ENCODE measurements at places on chromosomes 6 and 20.

GRCh38 chr6:63389191-63389844 lies 69.5 kb upstream of the LGSN start:
- H3K27me3 ChIP-seq: no peaks in the 10 kb centered on the region
- H3K27ac ChIP-seq: no peak overlapping the region
- H3K4me3 ChIP-seq: no peak overlapping the region
- DNase-seq: no peak
- H3K36me3 ChIP-seq: no peaks in the 10 kb centered on the region
- H3K4me1 ChIP-seq: no peaks in the 10 kb centered on the region

GRCh38 chr20:47785311-47785853 lies at the start of gene SULF2:
Gene SULF2 (minus strand): TSS chr20:47785481. CDS start chr20:47757363, 28,118 bp downstream.
- H3K36me3 ChIP-seq: no peaks in the 10 kb centered on the region
- H3K4me3 ChIP-seq: peak within 1 kb of the TSS; percentile 82
- H3K4me1 ChIP-seq: peaks cover 12% of the 10 kb centered on the region
- no peak within 1 kb of the TSS for H3K27ac ChIP-seq
- peaks cover 48% of the 10 kb centered on the region for H3K27me3 ChIP-seq
- DNase-seq: peak; percentile 61

- no peak for DNase-seq
- H3K36me3 ChIP-seq: no peaks in the 10 kb centered on the region
- 0 out of 2 replicates have a peak overlapping the region, but pooled peaks have one; percentile 55 for H3K27ac ChIP-seq
- H3K4me1 ChIP-seq: no peaks in the 10 kb centered on the region
Measured at GRCh38 chr20:63619505-63619904, 7.4 kb downstream of the GMEB2 start.

DNA sequence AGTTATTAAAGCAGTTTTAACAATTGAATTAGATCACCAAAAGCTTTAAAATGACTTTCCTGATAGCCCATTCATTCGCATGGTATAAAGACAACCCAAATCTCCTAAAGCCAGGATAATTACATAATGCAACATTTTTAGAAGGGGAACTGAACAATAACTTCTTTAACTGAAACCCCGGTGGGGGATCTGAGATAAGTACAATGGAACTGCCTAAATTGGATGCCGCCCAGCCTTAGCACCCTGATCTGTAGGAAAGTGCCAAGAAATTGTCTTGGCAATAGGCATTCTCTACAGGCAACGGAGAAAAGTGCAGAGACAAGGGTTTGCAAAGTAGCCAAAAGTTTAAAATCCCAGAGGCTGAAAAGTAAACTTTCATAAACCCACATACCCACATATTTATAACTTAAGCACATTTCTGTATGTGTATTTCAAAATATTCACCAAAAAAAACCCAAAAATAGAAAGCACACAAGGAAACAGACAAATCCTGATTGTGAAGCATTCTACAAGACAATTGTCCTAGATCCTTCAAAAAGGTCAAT lies 98.8 kb upstream of the BEND6 start:
- no peak overlapping the region for H3K4me3 ChIP-seq
- no peak for DNase-seq
- peaks cover 21% of the 10 kb centered on the region for H3K4me1 ChIP-seq
- H3K27me3 ChIP-seq: no peaks in the 10 kb centered on the region
- H3K36me3 ChIP-seq: no peaks in the 10 kb centered on the region
- H3K27ac ChIP-seq: no peak overlapping the region

GRCh38 chr6:116409756-116410155 lies 39.0 kb downstream of the DSE start:
- no peak overlapping the region for H3K4me3 ChIP-seq
- H3K27me3 ChIP-seq: no peaks in the 10 kb centered on the region
- no peaks in the 10 kb centered on the region for H3K36me3 ChIP-seq
- peaks cover 15% of the 10 kb centered on the region for H3K4me1 ChIP-seq
- no peak for DNase-seq
- H3K27ac ChIP-seq: 0 out of 2 replicates have a peak overlapping the region, but pooled peaks have one; percentile 21

All from GM23338 (cell line).